ENCODE measurements at places on chromosomes 12 and 14. TPM values are rescaled to one million over a fixed set of nuclear protein-coding genes. Genes with fewer than 3 reads are reported as not detected.

DNA sequence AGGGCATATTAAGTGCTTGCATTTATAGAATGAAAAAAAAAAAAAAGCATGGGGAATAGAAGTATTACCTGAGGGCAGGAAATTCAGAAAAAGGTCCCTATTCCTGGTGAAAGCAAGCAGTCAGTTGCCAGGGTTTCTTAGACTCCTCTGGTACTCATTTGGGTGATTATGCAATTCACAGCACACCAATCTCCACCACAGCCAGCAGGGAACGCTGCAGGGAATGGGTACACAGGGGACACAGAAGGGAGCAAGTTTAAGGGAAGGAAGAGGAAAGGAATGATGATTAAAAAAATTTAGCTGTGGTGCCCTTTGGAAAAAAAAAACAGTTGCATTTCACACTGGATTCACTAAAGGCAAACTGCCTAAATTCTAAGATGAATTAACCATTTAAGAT, 14.2 kb downstream of the BLTP3B start:
- H3K27ac ChIP-seq, result no peak overlapping the region
- no peaks in the 10 kb centered on the region for H3K36me3 ChIP-seq
- H3K4me1 ChIP-seq, result peaks cover 22% of the 10 kb centered on the region
- no peak overlapping the region for H3K4me3 ChIP-seq
- H3K27me3 ChIP-seq, result no peaks in the 10 kb centered on the region

DNA sequence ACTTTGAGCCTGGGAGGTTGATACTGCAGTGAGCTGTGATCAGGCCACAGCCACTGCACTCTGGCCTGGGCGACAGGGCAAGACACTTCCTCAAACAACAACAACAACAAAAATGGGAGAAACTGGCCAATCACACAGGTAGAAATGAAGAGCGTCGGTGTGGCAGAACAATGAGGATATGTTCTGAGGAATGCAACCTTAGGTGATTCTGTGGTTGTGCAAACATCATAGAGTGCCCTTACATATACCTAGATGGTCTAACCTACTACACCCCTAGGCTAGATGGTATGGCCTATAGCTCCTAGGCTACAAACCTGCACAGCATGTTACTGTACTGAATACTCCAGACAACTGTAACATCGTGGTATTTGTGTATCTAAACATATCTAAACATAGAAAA, 3.7 kb upstream of the PRDM4 start:
- H3K4me1 ChIP-seq, result peaks cover 5% of the 10 kb centered on the region
- no peaks in the 10 kb centered on the region for H3K27me3 ChIP-seq
- no peak overlapping the region for H3K27ac ChIP-seq

- no peaks in the 10 kb centered on the region for H3K4me1 ChIP-seq
- no peak overlapping the region for H3K4me3 ChIP-seq
- no peaks in the 10 kb centered on the region for H3K36me3 ChIP-seq
- no peak overlapping the region for H3K27ac ChIP-seq
- H3K27me3 ChIP-seq, result no peaks in the 10 kb centered on the region
- no peak for DNase-seq
Measured at GRCh38 chr12:66495709-66496108, 183.2 kb downstream of the GRIP1 start.

Gene FOXM1
- 0.21 TPM for total RNA-seq

Gene APOF
- total RNA-seq, result not detected

DNA sequence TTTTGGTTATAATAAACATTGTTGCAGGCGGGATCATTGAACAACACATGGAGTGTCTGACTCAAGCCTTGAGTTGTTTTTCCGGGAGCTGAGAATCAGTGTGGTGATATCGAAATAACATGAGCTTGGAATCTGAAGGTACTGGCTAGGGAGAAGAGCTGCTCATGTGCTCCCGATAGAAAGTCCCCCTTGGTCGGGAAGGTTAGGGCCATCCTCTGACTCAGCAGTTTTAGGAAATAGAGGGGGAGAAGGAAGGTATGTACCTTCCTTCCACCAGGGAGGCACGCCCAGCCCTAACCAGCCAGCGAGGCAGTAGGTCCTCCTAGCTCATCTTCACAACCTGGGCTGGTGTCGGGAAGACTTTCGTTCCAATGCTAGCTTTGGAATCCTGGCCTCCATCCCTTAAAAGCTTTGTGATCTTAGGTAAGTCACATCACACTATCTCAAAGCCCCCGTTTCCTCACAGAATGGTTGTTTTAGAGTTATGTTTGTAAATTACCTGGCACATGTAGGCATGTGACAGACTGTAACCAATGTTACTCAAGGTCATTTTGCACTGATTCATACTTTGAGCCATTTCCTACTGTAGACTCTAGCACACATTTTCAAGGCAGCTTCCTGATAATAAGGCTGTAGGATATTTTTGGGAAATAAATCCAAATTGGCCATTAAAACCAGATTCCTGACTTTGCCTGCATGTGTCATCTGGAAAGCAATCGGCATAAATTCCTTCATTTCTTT, 1.9 kb upstream of the RAB35 start:
- DNase-seq, result no peak
- no peak overlapping the region for H3K27ac ChIP-seq
- no peaks in the 10 kb centered on the region for H3K27me3 ChIP-seq
- no peak overlapping the region for H3K4me3 ChIP-seq
- peaks cover 46% of the 10 kb centered on the region for H3K4me1 ChIP-seq
- H3K36me3 ChIP-seq, result no peaks in the 10 kb centered on the region

DNA sequence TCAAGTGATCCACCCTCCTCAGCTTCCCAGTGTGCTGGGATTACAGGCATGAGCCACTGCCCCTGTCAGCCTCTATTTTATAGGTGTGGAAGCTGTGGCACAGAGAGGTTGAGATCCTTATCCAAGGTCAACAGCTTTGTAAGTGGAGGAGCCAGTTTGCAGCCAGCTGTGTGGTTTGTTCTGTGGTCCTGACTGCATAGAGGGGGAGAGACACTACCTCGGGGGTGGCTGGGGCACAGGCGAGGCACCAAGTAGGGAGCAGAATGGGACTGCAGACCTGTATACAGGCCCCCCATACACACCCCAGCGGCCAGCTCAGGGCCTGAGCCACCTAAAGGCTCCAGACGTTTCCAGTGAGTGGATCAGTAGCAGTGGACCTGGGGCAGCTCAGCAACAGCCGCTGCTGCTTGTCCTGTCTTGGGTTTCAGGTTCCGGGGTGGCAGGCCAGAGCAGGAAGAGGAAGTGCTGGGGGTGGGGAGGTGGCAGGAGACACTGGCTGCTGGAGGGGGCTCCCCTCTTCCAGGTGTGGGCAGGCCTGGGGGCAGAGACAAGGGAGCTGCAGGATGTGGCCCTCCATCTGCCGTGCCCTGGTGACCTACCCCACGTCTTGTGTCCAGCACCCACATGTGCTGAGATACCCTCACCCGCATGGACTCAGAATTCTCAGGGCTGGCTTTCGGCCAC, 11.0 kb downstream of the ORAI1 start:
- H3K4me1 ChIP-seq, result peaks cover 10% of the 10 kb centered on the region
- no peaks in the 10 kb centered on the region for H3K27me3 ChIP-seq
- H3K4me3 ChIP-seq, result no peak overlapping the region
- H3K27ac ChIP-seq, result peak overlapping the region; percentile 1
- peaks cover 19% of the 10 kb centered on the region for H3K36me3 ChIP-seq
- DNase-seq, result no peak
